M059J (cell line): ENCODE measurements at places on chromosomes 5 and 9.
A peak's percentile ranks its signal among the peaks of the same experiment; 100 is the strongest.

DNA sequence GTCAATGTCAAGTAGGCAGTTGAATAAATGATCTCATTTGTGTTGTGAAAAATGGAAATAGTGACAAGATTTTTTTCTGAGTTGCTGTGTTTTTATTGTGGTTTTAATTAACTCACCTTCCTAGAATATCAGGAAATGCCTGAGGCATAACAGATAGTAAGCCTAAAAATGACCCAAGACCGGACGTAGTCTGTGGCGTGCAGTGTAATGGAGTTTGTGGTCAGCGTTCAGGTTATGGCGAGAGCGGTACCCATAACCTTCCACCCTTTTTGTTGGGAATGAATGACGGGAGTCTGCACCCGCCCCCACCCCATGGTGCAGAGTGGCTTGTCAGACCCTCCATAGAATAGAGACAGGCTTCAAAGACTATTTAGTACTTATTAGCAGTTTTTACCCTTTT, 119.3 kb downstream of the GALNT10 start:
- peak; percentile 86 for DNase-seq

DNA sequence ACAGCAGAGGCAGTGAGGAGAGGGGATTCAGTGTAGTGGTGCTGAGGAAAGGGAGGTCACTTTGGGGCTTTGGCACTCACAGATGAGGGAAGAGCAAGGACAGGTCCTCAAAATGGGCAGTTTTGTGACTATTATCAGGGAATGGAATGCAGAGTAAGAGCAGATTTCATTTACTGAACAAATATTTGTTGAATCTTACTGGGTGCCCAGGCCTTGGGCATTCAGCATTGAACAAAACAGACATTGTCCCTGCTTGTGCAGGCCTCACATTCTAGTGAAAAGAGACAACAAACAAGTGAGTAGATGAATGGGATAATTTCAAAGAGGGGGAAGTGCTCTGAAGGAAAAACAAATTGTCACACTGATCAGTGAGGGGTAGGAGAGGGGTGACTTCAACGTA, 404.1 kb downstream of the DMRT2 start:
- DNase-seq: no peak

GRCh38 chr5:43572357-43572756, 15.5 kb upstream of the PAIP1 start:
- peak; percentile 91 for DNase-seq

GRCh38 chr5:76085243-76085579, 2.0 kb downstream of the SV2C start:
- DNase-seq: no peak

DNA sequence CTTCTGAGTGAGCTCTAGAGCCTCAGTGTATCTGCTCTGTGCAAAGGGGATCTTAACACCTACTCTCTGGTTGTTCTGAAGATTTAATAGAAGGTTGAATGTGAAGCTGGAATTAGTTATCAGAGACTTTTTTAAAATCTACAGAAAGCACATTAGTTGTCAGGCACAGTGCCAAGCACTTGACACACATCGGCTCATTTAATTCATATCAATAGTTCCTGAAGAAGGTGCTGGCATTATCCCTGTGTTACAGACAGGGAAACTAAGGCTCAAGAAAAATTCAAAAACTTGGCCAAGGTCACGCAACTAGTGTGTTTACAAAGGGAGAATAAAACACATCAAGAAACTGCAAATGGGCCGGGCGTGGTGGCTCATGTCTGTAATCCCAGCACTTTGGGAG, 80.2 kb downstream of the FGF18 start:
- DNase-seq: no peak

GRCh38 chr5:112978836-112979235, 2.2 kb downstream of the DCP2 start:
- DNase-seq: no peak

GRCh38 chr9:126261584-126262356, 64.9 kb upstream of the MVB12B start:
- DNase-seq: no peak

- DNase-seq: no peak
Measured at GRCh38 chr9:1303932-1304331, 253.8 kb downstream of the DMRT2 start.

- no peak for DNase-seq
Measured at GRCh38 chr9:4559261-4560182, 69.3 kb downstream of the SLC1A1 start.

DNA sequence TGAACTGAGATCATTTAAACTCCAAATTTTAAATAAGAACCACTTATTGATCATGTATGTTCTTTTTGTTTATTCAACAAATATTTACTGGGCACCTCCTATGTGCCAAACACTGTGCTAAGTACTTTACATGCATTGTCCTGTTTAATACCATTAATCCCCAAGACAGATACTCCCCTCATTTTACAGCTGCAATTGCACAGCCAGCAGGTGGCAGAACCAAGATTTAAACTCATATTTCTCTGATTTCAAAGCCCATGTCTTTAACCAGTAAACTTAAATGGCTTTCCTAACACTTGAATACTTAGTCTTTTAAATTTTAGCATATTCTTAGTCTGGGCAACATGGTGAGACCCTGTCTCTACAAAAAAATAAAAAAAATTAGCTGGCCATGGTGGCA, 43.4 kb upstream of the KIAA1958 start:
- DNase-seq: peak; percentile 24

GRCh38 chr9:71955300-71955915, 44.0 kb downstream of the C9orf85 start:
- no peak for DNase-seq
